CD8-positive, alpha-beta T cell (primary cell): ENCODE measurements at places on chromosomes 4 and X. TPM values are rescaled to one million over a fixed set of nuclear protein-coding genes. Genes with fewer than 3 reads are reported as not detected.

DNA sequence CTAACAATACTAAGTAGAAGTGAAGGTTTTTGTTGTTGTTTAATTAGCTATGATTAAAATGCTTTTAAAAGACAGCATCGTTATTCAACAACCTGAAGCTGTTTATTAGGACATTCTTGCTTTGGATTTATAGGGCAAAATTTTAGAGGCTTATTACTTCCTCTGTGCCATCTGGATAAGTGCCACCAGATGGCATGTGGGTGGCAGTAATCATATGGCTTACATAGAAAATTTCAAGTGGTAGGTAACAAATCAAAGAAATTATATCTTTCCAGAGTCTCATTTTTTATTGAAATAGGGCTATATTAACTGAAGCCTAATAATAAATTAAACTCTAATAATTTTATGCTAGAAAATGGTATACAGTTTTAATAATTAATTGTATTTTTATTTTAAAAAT lies 83.3 kb upstream of the HTR2C start:
- no peak for DNase-seq

DNA sequence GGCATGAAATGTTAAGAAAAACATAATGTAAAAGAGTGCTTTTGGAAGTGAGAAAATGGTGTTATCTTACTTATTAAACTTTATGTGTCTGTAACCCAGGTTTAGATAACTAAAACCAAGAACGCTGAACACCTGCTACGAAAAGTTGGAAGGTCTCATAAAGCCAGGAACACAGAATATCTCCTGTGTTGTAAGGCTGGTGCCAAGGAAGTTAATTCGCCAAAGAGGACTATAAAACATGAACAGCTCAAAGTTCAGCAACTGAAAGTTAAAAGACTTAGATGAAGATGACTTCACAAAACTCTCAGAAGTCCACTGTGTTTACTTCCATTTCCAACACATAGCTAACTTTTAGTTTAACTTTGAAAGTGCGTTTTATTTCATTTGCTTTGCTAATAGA lies 54.3 kb downstream of the GPRIN3 start:
- DNase-seq = no peak

The PDE6B gene
- 10.3 TPM for total RNA-seq

DNA sequence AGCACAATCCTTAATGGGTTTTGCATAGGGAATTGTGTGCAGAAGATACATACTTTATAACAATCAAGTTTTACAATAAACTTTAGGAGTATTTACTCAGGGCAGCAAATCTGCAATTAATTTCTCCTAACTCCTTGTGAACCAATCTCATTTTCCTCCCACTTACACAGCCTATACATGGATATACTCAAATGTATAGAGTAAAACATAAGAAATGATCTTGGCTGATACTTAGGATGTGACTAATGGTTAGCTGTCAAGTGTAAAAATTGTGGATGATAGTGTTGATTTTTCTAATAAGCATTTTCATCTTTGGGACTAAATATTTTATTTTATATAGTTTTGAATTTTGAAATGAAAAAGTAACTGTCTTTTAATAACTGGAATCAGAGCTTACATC lies 759.6 kb downstream of the GRID2 start:
- no peak for DNase-seq

The HHIP gene
- total RNA-seq = not detected

GRCh38 chrX:7218321-7219152 lies 70.6 kb upstream of the PUDP start:
- DNase-seq = no peak

GRCh38 chr4:55887594-55887993 lies 34.1 kb downstream of the EXOC1 start:
- DNase-seq = no peak

GRCh38 chr4:3679071-3679825 lies 86.9 kb upstream of the ADRA2C start:
- DNase-seq = no peak

- no peak for DNase-seq
These were observed 87.7 kb downstream of the ARX start for GRCh38 chrX:24928114-24928513.

DNA sequence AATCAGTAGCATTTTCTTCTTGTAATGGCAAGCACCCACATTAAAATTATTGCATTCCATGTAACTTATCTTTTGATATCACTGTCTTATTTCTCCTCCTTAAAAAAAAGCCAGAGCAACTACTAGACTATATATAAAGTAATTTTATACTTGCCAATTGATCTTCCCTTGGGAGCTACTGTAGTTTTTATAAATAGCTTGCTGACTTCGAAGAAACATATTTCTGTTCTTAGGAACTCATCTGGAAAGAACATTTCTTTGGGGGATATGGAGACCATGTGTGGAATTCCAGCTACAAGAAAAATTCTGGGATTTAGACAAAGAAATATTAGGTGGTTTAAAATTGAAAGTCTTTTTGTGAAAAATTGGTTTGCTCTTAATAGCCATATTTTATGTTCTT lies 94.9 kb downstream of the BMPR1B start:
- DNase-seq = no peak

The TLR2 gene
- total RNA-seq = 2.9 TPM

DNA sequence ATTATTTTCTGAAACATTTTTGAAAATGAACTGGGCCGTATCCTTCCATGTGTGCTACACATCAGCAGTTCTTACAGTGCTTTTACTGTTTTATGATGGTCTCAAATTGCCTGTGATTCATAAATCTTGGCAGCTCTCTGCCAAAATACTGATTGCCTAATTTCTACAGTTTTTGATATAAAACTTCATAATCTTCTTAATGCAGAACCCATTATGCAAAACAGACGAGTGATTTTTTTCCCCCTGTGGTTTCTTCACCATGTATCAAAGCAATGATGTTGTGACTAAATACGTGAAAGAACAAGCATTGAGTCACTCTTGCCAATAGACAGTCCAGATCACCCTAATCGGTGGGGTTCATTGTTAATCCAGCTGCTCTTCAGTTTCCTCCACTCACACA lies 156.4 kb upstream of the WDR1 start:
- no peak for DNase-seq

DNA sequence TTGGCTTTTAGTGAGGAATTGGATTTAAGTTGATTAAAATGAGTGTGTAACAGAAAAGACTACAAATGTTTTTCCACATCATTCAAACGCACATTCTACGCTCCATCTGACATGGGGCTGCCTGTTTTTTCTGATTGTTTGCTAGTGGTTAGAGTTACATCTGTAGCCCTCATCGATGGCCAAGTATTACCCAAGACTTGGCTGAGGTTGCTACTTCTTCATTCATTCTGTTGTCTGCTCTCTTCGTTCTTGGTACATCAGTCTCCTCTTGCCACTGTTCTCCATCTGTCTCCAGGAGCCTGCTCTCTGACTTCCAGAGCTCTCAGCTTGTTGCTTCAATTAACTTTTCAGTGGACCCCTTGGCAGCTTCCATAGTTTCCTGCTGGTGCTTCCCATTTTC lies 1844.6 kb upstream of the TENM3 start:
- no peak for DNase-seq

- no peak for DNase-seq
These were observed 10.7 kb downstream of the PWWP3B start for GRCh38 chrX:106178826-106179225.

DNA sequence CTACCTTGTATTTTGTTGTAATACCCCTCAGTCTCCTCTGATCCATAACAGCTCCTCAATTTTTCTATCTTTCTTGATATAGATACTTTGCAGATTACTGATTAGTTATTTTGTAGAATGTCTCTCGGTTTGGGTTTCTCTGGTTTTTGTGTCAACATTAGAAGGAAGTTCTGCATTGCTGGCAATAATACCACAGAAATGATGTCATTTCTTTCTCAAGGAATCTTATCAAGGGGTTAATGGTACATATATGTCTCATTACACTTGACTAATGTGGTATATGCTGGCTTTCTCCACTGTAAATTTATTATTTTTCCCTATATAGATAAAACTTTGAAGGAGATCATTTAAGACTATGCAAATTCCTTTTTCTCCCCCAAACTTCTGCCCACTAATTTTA lies 183.6 kb upstream of the DKK2 start:
- DNase-seq = no peak

DNA sequence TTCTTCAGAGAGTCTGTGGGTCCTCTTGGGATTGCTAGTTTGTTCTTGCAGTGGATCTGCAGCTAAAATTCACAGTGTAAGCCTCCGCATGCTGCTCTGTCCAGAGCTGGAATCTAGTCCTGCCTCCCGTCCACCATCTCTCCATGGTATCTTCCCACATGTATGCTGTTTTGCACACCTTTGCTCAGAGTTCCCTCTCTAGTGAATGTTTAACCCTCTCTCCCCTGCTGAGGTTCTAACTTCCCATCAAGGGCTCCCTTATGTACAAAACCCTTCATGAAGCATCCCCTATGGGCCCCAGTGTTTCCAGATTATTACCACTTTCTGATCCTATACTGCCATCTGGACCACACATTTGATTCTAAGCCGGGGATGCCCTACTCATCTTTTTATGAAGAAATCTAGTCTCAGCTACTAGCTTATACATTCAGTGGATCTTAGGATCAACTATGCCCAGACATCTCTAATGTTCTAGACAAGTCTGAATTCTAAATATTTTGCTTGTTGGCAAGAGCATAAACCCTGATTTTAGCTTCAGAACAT lies 157.3 kb downstream of the CPEB2 start:
- DNase-seq = no peak

DNA sequence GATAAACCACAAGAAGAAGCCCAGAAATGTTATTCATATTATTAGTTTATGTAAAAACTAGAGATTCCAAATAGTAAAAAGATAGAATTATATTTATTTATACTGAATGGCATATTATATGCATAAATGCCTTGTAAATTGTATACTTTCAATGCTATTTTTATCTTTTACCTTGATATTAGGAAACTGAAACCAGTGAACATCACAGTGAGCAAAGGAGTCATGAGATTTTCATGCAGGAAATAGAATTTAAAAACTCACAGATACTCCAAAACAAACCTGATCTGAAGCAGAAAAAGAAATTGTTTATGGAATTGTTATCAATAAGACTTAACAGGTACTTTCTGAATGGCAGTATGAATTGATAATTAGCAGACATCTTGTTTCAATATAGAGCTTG lies 207.3 kb upstream of the CENPE start:
- DNase-seq = no peak

DNA sequence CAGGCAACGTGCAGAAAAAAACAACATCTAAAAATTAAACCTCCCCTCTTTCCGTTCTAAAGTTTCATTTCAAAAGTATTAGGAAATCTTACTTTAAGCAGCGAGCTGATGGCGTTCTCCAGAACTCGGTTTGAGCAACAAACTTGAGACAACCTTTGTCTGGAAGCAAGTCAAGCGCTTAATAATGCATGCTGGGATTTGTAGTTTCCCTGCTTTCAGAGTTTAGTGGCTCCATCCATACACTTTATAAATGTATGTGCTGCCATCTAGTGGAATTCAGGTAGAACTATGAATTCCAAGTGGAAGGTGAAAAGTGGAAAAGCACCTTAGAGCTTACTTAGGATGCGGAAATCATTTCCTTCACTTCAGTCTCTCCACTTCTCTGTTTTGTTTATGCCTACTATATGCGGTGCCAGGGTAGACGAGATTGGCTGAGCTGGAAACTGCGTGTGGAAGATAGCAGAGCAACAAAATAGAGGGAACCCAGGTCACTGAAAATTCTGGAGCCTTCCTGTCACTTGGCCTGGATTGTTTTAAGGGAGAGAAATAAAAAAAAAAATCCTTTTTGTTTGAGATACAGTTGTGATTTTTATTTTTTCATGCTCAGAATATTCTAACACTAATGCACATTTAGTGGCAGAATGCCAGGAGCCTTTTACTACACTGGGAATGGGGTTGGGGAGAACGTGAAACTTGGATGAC lies at the start of gene BDH2:
TSS of gene BDH2 (minus strand) at position 144 of the 702 bp plus-strand sequence. CDS start 3,580 bp downstream, outside the sequence.
- DNase-seq = peak; percentile 85

DNA sequence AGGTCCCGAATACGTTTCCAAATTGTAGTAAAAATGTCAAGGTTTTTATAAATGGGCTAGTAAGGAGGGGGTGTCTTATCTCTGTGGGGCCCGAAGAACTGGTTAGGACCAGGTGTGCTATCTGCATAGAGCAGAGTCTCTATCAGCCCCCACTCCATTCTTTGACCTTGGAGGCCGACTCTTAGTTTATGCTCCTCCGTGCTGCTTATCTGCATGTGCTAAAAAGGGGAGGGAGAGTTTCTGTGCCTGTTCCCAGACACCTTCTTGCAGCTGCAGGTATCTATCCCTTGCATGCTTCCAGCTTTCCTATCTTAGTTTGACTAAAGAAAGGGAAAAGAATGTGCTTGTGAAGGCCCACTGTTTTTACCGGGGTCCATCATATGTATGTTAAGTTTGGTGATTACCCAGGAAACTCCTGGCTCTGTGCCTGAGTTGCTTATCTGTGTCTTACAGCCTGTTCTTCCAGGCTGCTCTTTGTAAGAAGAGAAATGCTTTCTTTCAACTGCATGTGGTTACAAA lies 28.6 kb upstream of the NAF1 start:
- no peak for DNase-seq

DNA sequence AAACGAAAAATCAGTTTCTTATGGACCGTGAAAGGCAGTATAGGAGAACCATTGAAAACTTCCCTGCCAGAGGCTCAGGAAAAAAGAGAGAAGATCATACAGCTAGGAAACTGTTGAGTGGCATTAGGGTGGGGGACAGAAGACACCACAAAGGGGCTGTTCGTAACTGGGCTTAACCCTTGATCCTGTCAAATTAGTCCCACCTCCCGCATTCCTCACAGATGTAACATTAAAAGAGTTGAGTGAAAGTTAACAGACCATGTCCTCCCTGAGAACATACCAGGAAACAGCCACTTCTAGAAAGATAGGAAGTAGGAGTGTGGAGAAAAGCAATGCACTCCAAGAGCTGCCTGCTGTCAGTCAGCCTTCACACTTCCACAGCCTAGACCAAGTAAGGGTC lies 8.7 kb downstream of the SHROOM4 start:
- DNase-seq = no peak

- no peak for DNase-seq
These were observed 185.7 kb upstream of the NWD2 start for GRCh38 chr4:37058826-37059225.

The NFKB1 gene
- 289 TPM for total RNA-seq

DNA sequence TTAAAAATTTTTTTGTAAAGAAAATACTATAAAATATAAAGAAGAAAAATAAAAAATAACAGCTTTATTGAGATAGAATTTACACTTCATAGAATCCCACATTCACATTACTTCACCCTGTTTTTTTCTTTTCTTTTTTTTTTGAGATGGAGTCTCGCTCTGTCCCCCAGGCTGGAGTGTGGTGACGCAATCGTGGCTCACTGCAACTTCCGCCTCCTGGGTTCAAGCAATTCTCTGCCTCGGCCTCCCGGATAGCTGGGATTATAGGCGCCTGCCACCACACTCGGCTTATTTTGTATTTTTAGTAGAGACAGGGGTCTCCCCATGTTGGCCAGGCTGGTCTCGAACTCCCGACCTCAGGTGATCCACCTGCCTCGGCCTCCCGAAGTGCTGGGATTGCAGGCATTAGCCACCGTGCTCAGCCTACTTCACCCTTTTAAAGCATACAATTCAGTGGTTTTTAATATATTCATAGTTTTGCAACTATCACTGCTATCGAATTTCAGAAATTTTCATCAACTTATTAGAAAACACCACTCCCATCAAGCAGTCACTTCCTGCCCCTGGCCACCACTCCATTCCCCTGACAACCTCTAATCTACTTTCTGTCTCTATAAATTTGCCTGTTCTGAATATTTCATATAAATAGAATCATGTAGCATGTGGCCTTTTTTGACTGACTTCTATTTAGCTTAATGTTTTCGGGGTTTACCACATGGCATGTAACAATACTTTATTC lies 48.7 kb downstream of the TMEM131L start:
- DNase-seq = no peak
